ENCODE measurements at places on chromosomes 1 and 21.

- DNase-seq: no peak
Observed at GRCh38 chr1:173206816-173207568, at the start of gene TNFSF4. TSS of gene TNFSF4 (minus strand) at chr1:173207331. CDS start at chr1:173207176, 155 bp downstream.

DNA sequence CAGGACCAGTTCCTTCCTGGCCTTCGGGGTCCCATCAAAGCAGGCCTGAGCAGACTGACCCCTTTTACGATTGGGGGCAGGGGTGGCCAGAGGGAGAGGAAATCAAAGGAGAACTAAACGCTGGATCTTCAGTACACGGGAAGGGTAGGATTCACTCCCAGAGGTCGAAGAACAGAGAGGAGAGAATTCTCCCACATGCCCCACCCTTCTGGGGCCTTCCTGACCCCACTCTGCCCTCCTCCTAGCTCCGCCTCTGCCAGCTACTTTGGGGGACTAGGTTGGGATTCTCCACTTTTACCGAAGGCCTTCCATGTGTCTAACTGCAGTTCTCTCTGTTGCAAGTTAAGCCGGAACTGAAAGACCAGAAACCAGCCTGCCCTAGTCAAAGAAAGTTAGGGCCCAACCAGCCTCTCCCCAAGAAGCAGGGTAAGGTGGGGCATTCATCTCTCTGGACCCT, 654 bp upstream of the ARHGEF2 start:
- no peak for DNase-seq

- peak; percentile 42 for DNase-seq
Observed at GRCh38 chr1:232271991-232272589, 357.8 kb downstream of the SIPA1L2 start.

GRCh38 chr1:208461680-208462079, 217.5 kb upstream of the PLXNA2 start:
- DNase-seq: no peak

DNA sequence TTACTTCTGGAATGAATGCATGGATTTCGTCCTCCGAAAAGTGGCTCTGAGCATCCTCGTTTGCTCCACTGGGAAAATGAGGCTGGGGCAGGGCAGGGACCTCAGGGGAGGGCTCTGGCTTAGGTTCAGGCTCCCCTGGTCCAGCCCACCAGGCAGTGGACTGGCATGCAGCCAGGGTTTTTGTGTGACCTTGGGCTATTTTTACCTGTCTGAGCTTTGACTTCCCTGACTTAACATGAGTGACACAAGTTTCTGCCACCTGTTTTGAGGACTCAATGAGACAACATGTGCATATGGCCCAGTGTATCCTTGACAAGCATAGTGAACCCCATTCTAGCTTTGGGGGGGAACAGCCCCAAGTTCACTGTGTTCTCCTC, 32.6 kb upstream of the EDN2 start:
- no peak for DNase-seq

- DNase-seq: no peak
Observed at GRCh38 chr1:237041795-237042525, at the start of gene RYR2. TSS of gene RYR2 (plus strand) at chr1:237042184. CDS start at chr1:237042522, 338 bp downstream.

GRCh38 chr21:27058673-27059605, 92.1 kb upstream of the ADAMTS5 start:
- DNase-seq: no peak

DNA sequence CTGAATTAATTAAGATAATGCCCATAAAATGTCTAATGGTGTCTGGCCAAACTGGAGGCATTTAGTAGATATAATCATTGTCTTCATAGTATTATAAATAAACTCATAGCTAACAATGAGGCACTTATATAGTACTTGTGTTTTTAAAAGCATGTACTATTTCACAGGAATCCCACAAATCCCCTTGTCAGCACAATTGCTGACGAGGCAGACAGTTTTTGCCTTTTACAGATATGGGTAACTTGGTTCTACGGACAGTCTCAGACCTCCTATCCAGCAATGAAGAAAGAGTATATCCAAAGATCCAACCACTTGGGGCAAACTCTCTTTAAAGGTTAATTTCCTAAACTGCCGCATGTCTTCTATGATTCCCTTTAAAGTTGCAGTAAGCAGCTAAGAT, 73.7 kb downstream of the ATP1B1 start:
- DNase-seq: no peak

DNA sequence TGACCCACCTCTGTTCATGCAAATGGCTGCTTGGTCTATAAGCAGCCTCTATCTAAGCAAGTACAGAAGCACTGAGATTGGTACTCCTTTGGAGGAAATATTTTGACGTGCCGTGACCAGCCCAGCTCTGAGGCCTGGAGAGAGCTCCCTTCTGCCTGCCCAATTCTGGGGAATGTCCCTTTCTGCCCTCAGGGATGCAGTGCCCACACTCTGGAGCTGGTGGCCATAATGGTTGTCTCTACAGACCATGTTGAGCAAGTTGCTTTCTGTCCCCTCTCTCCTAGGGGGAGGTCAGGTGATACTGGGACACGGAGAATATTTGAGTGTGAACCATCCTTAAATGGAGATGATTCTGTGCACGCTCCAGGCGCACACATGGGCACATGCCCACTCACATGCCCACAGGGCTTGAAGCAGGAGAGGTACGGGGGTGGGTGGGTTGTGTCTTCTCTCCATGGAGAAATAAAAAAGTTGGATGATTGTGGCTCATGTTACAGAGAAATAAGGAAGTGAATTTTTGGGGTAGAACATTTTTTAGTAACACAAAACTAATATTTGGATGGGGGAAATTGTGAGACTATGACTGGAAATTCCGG, 13.9 kb upstream of the ALPL start:
- no peak for DNase-seq

- DNase-seq: no peak
Observed at GRCh38 chr1:37797750-37798345, 4.2 kb downstream of the MANEAL start.

GRCh38 chr1:246582301-246583055, 16.2 kb downstream of the CNST start:
- DNase-seq: no peak

DNA sequence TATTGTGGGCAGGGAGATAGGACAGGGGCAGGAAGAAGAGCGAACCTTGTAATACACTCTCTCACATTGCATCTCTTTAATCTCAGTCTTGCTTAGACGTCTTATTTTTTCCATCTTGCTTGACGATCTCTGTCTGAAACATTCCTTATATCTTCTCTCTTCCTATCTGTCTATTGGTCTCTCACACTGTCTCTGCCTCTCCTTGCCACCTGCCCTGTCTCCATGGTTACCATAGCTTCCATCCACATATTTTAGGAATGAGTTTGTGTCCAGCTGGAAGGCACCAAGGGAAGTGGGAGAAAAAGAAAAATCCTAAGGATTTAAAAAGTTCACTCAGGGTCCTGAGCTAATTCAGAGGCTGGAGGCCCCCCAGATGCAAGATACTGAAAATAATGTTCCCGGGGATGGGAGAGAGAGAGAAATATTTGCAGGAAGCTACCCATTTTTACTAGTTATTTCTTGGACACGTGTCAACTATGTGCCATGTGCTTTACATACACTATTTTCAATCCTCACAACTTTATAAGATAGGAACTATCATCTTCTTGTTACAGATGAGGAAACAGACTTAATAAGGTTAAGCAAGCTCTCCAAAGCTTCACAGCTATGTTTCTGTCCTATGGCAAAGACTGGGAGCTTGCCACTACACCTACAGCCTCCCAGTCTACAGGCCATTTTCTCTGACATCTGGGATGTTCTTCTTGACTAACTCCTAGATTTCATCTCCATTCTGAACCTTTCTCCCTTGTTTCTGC, 933 bp downstream of the ANKRD34A start:
- DNase-seq: no peak

- no peak for DNase-seq
Observed at GRCh38 chr21:23455676-23456075, 2151.6 kb downstream of the MRPL39 start.

DNA sequence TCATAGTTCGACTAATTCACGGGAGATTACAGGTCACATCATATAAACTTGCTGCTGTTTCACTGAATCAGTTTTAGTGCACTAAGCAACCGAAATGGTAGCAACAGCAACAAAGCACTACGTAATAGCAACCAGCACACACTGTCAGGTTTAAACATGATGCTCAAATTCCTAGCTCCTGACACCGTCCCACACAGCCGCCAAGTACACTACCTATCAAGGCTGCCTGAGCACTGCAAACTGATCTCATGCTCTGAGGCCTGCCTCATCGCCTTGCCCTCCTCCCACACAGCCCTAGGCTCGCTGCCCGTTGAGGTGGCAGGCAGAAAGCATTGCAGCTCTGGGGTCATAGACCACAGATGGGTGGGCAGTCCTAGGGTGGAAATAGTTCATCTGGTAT, 12.4 kb downstream of the LAMC2 start:
- DNase-seq: no peak

- no peak for DNase-seq
Observed at GRCh38 chr1:234280500-234280899, 92.8 kb upstream of the COA6 start.

- no peak for DNase-seq
Observed at GRCh38 chr1:229035748-229036082, 235.2 kb upstream of the RAB4A start.

DNA sequence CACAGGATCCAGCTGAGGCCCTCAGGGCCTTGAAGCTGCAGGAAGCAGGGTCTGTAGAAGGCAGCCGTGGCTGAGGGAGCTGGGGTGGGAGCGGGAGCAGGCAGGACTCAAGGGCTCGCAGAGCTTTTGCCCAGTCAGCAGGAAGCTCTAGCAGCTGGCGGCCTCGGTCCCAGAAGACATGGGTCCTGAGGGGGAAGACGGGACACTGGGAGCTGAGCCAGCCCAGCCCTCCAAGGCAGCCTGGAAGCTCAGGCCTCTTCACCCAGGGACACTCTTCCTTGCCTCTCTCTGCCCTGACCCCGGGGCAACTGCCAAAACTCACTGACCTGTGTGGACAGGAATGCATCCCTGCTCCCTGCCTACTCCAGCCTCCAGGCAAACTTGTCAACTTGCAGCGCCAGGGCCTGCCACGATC, 8.9 kb downstream of the ADGRB2 start:
- DNase-seq: no peak

DNA sequence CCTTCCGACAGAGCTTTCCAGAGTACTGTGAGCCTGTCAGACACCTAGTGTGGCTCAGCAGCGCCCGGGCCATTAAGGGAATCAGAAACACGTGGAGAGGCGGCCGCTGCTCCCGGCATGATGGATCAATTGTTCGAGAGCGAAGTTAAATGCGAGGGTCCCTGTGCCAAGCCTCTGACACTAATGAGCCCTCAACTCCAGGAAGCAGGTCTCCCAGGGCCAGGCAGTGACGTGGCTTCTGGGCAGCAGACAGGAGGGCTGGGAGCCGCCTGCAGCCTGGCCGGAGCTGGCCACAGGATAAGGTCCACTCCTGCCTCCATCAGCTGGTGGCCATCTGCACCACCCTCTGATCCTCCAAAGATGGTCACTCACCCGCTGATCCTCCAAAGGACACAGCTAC, 67.5 kb upstream of the CLDN14 start:
- no peak for DNase-seq

GRCh38 chr1:184302346-184302745, 84.5 kb upstream of the C1orf21 start:
- no peak for DNase-seq

DNA sequence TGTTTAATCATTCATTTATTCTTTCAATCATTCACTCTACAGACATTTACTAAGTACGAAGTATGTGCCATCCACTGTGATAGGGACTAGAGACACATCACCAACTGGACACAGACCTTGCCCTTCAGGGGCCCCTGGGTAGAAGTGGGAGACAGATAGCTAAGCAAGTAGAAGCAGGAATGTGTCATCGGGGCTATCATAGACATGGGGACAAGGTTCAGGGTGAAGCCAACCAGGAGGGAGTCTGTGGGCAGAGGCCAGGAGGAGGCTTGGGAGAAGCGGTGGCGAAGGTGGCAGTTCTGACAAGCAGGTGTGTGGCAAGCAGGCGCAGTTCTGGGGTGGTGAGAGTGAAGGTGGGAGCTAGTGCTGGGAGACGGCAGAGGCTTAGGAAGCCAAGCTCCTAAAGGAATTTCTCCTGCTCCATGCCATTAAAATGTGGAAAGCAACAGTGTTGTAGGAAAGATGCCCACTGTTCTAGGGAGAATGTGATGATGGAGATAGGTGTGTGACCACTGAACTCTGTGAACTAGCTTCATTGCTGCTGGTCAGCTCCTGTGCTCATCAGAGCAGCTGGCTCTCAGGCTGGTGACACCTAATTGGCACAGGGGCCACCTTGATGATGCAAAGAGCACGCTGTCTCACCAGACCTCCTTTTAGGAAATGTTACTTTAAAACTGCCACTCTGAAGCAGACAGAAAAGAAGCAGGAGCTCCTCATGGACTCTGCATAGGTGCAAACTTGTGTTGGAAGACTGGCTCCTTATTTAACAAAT, 79.7 kb upstream of the LPGAT1 start:
- DNase-seq: no peak

GRCh38 chr1:103218821-103219220, 110.5 kb upstream of the COL11A1 start:
- DNase-seq: no peak

- DNase-seq: no peak
Observed at GRCh38 chr1:174769961-174770549, 229.7 kb upstream of the CACYBP start.

DNA sequence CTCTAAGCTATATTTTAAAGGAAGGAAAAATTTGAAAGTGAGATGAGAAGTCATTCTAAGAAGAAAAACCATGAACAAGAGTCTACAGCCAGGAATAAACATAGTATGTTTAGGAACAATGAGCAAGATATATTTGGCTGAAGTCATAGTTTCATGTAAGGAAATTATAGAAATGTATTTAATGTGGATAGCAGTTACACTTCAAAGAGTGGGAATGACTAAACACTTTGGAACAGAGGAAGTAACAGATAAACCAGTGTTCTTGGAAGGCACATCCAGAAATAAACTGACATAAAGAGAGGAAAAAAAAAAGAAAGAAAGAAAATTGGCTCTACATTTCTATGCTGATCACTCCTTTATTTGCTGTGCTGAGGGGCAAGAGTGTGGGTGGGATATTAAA, 18.0 kb downstream of the C8A start:
- no peak for DNase-seq

GRCh38 chr1:78681265-78681664, 31.6 kb downstream of the IFI44 start:
- no peak for DNase-seq

DNA sequence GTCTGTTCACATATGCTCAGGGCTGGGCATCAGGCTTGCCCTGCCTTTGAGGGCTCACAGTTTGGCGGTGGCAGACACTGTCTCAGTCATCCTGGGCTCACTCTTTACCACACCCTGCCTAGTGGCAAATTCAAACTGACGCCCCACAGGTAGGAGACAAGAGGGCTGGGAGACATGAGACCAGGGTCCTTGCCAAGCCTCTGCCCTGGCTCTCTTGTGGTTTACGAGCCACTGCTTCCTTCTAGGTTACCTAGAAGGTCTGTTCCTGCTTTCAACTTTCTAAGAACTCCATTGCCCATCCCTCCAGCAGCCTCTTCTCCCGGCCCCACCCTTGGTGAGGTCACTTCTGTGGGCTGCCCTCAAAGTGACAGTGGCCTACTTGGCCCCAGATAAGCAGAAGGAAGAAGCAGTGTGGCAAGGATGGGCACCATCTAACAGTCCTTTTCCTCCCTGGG, 10.5 kb downstream of the KIF21B start:
- no peak for DNase-seq

GRCh38 chr21:33008333-33009051, 17.2 kb upstream of the OLIG2 start:
- DNase-seq: no peak

- DNase-seq: no peak
Observed at GRCh38 chr1:83901547-83902155, 97.3 kb downstream of the TTLL7 start.
